ENCODE measurements at places on chromosomes 7 and 10.

DNA sequence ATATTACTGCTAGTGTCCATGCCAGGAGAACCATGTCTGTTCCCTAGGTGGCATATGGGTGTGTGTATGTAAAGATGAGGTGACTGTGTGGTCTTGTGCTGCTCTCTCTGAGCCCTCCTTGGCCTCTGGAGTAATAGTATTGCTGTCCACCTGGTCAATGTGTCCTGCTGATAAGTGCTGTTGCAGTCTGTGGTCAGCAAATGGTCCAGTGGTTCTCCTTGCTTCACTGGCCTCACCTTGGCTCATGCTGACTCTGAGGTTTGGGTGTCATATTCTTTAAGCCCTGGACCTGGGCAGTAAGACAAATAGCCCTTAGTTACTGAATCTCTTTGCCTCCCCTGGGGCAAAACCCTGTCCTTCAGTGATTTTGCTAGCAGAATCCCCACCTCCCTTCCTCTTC lies 56.8 kb downstream of the TPST1 start:
- H3K36me3 ChIP-seq, result peaks cover 12% of the 10 kb centered on the region
- no peak for DNase-seq
- H3K4me1 ChIP-seq, result no peaks in the 10 kb centered on the region
- H3K4me3 ChIP-seq, result no peak overlapping the region

DNA sequence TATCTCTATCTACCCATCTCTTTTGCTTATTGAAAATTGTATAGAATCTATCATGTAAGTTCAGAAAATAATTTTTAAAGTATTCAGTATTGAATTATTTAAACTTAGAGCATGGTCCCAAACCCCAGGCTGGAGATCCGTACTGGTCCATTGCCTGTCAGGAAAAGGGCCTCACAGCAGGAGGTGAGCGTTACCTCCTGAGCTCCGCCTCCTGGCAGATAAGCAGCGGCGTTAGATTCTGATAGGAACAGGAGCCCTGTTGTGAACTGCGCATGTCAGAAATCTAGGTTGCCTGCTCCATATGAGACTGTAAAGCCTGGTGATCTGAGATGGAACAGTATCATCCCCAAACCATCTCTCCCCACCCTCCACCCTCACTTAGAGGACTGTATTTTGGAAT lies 266.0 kb upstream of the CNTNAP2 start:
- no peaks in the 10 kb centered on the region for H3K4me1 ChIP-seq
- no peak for DNase-seq
- H3K27ac ChIP-seq, result no peak overlapping the region

DNA sequence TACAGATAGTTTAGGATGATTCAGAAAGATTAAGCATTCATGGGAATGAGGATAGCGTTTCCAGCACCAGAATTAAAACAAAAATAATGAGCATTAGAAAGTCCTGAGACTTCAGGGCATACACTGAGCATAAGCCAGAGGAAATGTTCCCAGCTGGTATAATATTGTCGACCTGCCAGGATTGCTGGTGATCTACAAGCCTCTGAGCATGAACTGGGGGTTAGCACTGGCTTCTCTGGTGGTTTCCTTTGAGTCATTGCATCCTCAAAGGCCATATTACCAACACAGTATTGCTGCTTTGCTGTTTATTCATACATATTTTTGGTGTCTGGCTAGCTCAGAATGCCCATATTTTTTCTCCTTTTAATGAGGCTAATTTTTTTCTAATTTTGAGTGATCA lies 10.7 kb upstream of the ATRNL1 start:
- H3K4me3 ChIP-seq, result no peak overlapping the region
- H3K27ac ChIP-seq, result no peak overlapping the region
- H3K4me1 ChIP-seq, result no peaks in the 10 kb centered on the region
- no peak for DNase-seq
- no peaks in the 10 kb centered on the region for H3K36me3 ChIP-seq

- no peak for DNase-seq
- no peak overlapping the region for H3K27ac ChIP-seq
- peaks cover 12% of the 10 kb centered on the region for H3K4me1 ChIP-seq
Measured at GRCh38 chr7:64544010-64544409, 18.9 kb downstream of the ZNF680 start.

GRCh38 chr10:4058514-4059029 lies 273.6 kb upstream of the KLF6 start:
- no peak overlapping the region for H3K4me3 ChIP-seq
- H3K36me3 ChIP-seq, result no peaks in the 10 kb centered on the region
- H3K27ac ChIP-seq, result no peak overlapping the region
- DNase-seq, result no peak

DNA sequence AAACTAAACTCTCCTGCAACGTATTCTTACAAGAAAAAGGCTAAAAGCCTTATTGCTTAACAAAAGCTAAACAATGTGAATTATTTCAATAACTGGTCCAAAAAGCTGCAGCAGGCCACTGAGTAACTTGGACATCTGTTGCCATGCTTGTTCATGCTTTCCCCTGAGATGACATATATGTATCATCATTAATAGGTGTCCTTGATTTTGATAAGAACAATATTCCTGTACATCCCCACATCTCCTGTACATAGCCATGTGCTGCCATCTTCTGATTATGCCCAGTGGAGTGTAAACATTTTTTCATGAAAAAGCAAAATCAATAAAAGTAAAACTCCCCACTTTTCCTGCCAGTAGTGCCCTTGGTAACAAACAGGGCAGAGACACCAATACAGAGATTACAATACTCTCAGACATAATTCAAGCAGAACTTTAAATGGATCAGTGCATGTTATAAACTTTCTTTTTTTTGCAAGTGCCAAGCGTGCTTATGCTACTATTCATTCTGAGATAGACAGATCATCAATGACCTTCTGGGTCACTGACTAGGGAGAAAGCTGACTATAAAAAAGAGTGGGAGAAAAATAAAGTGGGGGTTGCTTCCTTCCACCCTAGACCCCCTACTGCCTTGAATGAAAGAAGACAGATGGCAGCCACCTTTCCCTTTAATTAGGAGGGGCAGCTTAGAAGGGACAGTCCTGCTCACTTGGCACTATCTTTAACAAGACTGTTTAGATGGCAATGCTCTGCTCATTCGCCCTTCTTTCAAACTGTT lies 205.5 kb upstream of the KLF14 start:
- peaks cover 85% of the 10 kb centered on the region for H3K36me3 ChIP-seq
- H3K27me3 ChIP-seq, result no peaks in the 10 kb centered on the region
- no peak for DNase-seq
- H3K4me3 ChIP-seq, result peak overlapping the region; percentile 67
- peak overlapping the region; percentile 87 for H3K27ac ChIP-seq

GRCh38 chr7:138864667-138865066 lies 66.7 kb upstream of the ATP6V0A4 start:
- H3K4me1 ChIP-seq, result peaks cover 21% of the 10 kb centered on the region
- peak overlapping the region; percentile 57 for H3K27ac ChIP-seq
- no peak for DNase-seq
- H3K36me3 ChIP-seq, result no peaks in the 10 kb centered on the region

GRCh38 chr10:99758211-99758891 lies 24.1 kb upstream of the ABCC2 start:
- DNase-seq, result no peak
- no peaks in the 10 kb centered on the region for H3K4me1 ChIP-seq
- H3K4me3 ChIP-seq, result no peak overlapping the region
- H3K36me3 ChIP-seq, result peaks cover 70% of the 10 kb centered on the region

DNA sequence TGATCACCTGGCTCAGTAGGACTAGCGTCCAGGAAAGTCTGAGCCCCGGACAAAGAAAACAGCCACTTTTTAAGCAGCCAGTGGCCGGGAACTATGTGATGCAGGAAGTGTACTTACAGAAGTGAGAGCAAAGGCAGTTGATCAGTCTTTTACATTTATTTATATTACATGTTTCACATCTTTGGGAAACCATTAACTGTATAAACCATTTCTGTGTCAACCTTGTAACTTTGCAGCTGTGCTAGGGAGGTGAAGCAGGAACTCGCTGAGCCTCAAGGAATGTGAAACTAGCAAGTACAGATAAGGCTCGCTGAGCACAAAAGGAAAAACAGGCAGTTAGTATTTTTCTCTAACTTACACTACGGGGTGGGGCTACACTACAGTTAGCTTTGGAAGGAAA lies 39.9 kb upstream of the HECW1 start:
- peaks cover 11% of the 10 kb centered on the region for H3K27me3 ChIP-seq
- no peak for DNase-seq

DNA sequence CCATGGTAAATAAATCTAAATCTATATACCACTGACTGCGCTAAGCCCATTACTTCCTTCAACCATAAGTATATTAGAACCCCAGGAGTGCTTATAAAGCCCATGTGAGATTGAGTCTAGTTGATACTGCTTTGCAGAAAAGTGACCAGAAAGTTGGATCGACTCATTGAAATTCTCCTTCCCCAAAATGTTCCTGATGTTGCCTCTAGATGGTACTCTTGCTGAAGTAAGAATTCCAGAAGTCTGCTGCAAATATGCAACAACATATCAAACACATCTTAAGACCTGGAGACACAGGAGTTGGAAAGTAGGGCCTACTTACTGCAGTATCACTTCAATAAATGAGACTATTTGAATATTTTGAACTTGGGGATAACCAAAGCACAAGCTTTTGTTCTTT lies 550.8 kb downstream of the IPMK start:
- H3K36me3 ChIP-seq, result no peaks in the 10 kb centered on the region
- no peaks in the 10 kb centered on the region for H3K4me1 ChIP-seq
- no peak for DNase-seq
- no peak overlapping the region for H3K4me3 ChIP-seq
- H3K27me3 ChIP-seq, result no peaks in the 10 kb centered on the region

- H3K36me3 ChIP-seq, result no peaks in the 10 kb centered on the region
- no peak overlapping the region for H3K4me3 ChIP-seq
- H3K27ac ChIP-seq, result no peak overlapping the region
Measured at GRCh38 chr7:124269774-124270173, 236.9 kb upstream of the TMEM229A start.

DNA sequence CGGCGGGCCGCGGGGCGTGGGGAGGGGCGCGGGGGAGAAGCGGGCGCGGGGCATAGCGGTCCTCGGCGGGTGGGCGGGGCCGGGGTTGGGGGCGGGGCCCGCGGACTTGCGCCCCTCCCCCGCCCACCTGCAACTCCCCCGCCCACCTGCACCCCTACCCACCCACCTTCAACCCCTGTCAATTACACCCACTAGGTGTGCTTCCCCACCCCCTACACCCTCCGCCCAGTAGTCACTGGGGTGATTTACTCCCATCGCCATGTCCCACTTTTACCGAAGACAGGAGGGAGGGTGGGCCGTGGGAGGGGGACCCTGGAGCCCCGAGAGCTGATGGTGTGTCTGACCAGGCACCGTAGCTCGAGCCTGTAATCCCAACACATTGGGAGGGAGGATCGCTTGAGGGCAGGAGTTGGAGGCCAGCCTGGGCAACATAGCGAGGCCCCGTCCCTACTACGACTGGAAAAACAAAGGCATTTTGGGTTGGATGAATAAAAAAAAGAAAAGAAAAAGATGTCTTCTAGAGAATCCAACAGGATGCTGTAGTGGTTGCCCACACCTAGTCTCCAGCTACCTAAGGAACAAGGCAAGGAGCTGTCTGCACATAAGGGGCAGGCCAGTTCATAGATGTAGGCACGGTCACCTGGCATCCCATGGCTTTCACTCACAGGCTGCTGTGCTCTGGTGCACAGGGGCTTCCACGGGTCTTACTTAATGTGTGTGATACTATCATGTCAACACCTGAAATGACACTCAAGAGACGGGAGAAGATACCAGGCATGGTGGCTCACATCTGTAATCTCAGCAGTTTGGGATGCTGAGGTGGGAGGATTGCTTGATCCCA lies 761 bp downstream of the KCTD7 start:
- H3K4me3 ChIP-seq, result peak overlapping the region; percentile 86
- no peak for DNase-seq
- H3K27me3 ChIP-seq, result no peaks in the 10 kb centered on the region
- peaks cover 44% of the 10 kb centered on the region for H3K4me1 ChIP-seq
- H3K36me3 ChIP-seq, result peaks cover 5% of the 10 kb centered on the region

GRCh38 chr7:22635349-22635748 lies 91.7 kb upstream of the IL6 start:
- H3K27me3 ChIP-seq, result peaks cover 35% of the 10 kb centered on the region
- DNase-seq, result no peak
- H3K4me3 ChIP-seq, result no peak overlapping the region
- H3K36me3 ChIP-seq, result no peaks in the 10 kb centered on the region
- peaks cover 11% of the 10 kb centered on the region for H3K4me1 ChIP-seq
- no peak overlapping the region for H3K27ac ChIP-seq

DNA sequence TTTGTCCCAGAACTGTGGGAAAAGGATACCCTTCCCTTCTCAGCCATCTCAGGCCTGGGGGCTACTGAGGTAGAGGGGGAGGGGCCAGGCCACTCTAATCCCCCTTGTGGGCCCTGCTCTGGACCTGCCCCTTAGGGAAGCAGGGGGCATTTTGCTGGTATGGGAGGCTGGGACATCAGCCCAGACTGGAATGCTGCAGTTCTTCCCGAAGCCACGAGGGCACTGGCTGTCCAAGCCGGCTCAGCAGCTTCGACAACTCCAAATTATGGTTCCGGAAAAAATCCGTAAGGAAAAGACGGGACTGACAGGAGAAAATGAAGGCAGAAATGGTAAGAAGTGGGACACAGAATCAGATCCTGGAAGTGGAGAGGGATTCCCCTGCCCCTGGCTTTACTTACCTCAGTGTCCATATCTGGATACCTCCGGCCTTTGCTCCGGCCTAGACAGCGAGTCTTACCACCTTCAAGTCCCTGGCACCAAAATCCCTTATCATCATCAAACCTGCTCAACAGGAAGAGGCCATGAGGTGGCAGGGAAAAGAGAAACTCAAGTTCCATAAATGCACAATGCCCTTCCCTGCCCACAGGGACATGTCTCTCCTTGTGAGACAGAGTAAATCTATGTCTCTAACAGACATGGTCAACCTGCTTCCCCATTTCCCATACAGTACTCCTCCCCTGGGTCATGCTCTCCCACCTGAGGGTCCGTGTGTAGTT lies 9.0 kb downstream of the NDST2 start:
- H3K4me3 ChIP-seq, result no peak overlapping the region
- H3K27ac ChIP-seq, result peak overlapping the region; percentile 51
- no peaks in the 10 kb centered on the region for H3K27me3 ChIP-seq
- DNase-seq, result no peak

DNA sequence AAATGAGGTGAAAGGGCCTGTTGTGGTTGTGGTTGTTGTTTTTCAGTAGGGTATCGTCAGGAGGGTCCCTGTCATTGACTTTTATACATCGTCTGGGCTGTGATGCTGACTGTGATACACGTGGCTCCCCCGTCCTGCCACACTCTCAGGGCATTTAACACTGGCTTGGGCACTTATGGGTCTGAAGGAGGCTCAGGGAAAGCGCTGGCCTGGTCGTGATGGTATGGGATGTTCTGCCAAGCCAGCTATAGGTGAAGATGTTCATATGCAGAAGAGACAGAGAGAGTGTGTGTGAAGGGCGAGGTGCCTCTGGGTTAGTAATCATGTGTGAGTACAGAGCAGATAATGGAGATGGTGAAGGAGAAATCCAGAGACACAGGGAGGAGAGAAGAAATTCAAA lies 158.5 kb downstream of the PRPF18 start:
- peaks cover 20% of the 10 kb centered on the region for H3K27me3 ChIP-seq
- peaks cover 10% of the 10 kb centered on the region for H3K4me1 ChIP-seq
- H3K27ac ChIP-seq, result no peak overlapping the region
- no peak overlapping the region for H3K4me3 ChIP-seq

DNA sequence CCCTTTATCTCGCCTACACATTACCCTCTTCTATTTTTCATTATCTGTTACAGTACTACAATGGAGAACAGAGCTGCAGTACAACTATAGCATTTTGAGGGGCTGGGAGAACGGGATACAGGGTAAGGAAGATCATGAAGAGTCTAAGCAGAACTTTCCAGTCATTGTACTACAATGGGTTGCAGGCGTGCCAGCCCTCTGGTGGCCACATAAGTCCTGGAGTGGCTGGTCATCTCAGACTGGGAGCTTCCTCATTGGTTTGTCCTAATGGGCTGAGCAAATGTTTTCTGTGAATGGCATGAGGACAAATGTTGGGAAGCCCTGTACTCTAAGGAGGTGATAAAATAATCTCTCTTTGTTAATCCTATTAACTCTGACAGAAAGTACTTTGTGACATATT lies 33.0 kb downstream of the TMEM106B start:
- H3K36me3 ChIP-seq, result peaks cover 8% of the 10 kb centered on the region
- no peak overlapping the region for H3K4me3 ChIP-seq
- H3K27me3 ChIP-seq, result peaks cover under 1% of the 10 kb centered on the region
- H3K4me1 ChIP-seq, result peaks cover 10% of the 10 kb centered on the region
